ENCODE measurements at places on chromosomes 3 and 15.

GRCh38 chr3:16841904-16842271 lies 42.9 kb upstream of the PLCL2 start:
- DNase-seq: no peak

DNA sequence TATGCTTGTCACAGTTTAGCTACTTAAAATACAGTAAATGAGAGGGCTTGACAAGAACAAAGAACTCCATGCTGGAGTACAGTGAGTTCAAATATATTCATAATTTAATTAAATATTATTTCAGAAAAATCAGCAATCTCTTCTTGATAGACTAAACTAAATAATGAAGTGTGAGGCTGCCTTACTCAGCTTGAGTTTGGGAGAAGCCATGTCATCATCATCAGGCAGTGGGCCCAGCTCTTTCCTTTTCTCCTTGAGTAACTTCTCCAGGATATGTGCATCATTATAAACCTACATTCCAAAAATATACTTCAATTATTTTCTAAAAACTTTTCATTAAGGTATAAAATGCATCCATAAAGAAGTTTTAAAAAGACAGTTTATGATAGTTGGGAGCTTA lies 70.5 kb downstream of the PBRM1 start:
- no peak for DNase-seq

DNA sequence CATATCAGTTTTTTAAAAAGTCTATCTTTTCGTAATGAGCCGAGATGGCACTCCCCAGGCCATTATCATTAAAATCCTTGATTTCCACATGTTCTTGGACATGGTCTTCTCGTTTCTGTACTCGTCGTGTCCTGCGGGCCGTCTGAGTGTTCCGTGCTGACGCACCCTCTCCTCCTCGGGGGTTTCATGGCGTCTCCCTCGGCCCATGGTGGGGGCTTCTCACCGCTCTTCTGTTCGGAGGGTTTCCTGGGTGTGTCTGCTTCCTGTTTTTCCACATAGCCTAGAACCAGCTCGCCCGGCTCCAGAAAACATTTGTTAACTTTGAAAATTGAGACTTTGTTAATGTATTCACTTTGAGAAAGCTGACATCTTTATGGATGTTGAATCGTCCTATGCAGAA lies 92.7 kb downstream of the VGLL4 start:
- DNase-seq: no peak

GRCh38 chr3:176948151-176948550 lies 249.1 kb downstream of the TBL1XR1 start:
- DNase-seq: no peak

DNA sequence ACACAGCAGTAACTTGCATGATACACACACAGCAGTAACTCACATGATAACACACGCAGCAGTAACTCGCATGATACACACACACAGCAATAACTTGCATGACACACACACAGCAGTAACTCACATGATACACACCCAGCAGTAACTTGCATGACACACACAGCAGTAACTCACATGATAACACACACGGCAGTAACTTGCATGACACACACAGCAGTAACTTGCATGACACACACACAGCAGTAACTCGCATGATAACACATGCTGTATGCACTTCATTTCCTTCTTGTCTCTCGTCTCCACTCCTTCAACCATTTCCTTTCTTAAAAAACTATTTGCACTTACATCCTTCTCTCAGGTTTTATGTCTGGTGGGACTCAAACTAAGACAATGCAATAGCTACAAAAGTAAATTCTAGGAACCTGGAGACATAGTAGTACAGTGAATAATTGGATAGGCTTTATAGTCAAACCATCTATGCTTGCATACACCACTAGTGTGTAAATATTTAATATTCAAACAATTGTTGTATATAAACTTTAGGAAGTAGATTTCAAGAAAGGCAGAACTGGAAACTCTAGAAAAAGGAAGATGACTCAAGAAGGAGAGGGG lies 130.8 kb downstream of the UACA start:
- DNase-seq: no peak
